ENCODE measurements at places on chromosomes 16 and 17. TPM values are rescaled to one million over a fixed set of nuclear protein-coding genes. Genes with fewer than 3 reads are reported as not detected.

The RAP1GAP2 gene
- total RNA-seq: 15.7 TPM

The RCVRN gene
- total RNA-seq: not detected

The HSPB9 gene
- not detected for total RNA-seq

The MPP2 gene
- total RNA-seq: not detected

The CACNG4 gene
- total RNA-seq: 0.07 TPM

The ULK2 gene
- 33.8 TPM for total RNA-seq

The KRTAP9-2 gene
- total RNA-seq: not detected

The FGF11 gene
- total RNA-seq: 19.1 TPM

The NPIPB9 gene
- 3.1 TPM for total RNA-seq

The ACACA gene
- 130 TPM for total RNA-seq

The CLEC19A gene
- not detected for total RNA-seq

The ITGAD gene
- total RNA-seq: not detected

The KCNJ2 gene
- under 0.01 TPM for total RNA-seq

The KRTAP1-1 gene
- total RNA-seq: not detected

The LCAT gene
- total RNA-seq: 4.6 TPM

The ZNF267 gene
- total RNA-seq: 20.1 TPM

The RAB26 gene
- 0.28 TPM for total RNA-seq

The PIMREG gene
- 0.34 TPM for total RNA-seq

The CTRB1 gene
- total RNA-seq: not detected

Data from nasal cavity respiratory epithelium epithelial cell of viscerocranial mucosa (primary cell).